ENCODE measurements at places on chromosomes 2 and 18.

DNA sequence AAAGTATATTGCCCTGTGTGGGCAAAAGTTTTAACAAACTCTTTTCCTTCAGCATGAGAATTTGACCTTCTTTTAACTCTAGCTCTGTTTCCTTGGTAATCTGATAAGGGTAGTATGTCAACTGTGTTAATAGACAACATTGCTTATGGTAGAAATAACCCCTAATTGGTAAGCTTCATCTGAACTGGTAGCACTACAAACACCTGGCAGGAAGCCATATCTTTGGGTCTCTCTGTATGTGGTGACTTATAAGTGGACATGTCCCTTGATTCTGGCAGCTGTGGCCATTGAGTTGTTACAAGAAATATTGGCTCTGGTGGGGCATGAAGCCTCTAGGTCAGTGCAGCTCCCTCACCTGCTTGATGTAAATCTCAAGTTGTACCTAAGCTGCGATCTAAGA, 46.9 kb downstream of the MBD5 start:
- DNase-seq, result no peak

GRCh38 chr2:47054036-47054555, 101.0 kb downstream of the STPG4 start:
- DNase-seq, result no peak

DNA sequence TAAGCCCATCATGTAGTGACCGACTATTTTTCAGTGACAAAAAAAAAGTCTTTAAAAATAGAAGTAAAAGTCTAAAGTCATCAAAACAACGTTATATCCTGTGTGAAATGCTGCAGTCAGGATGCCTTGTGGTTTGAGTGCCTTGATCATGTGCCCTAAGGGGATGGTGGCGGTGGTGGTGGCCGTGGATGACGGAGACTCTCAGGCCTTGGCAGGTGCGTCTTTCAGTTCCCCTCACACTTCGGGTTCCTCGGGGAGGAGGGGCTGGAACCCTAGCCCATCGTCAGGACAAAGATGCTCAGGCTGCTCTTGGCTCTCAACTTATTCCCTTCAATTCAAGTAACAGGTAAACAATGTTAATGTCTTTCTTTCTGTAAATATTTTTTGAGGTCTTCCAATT, at the start of gene CD28:
Gene CD28 (plus strand): TSS at position 237 of the 400 bp plus-strand sequence. CDS start 58 bp downstream, at position 295.
- DNase-seq, result peak; percentile 87

DNA sequence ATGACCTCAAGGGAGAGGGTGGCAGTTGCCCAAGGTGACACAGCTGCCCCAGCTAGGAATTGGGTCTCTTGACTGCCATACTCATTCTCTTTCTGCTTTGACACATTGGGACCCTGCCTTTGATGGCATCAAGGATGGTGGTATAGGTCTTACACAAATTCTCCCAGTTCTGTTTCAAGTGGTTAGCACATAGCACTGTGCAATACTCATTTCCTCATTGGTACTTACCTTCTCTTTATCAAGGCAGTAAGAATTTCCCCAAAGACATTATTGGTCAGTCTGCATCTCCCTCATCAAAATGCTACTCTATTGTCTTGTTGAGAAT, 35.9 kb upstream of the CCDC93 start:
- DNase-seq, result no peak

DNA sequence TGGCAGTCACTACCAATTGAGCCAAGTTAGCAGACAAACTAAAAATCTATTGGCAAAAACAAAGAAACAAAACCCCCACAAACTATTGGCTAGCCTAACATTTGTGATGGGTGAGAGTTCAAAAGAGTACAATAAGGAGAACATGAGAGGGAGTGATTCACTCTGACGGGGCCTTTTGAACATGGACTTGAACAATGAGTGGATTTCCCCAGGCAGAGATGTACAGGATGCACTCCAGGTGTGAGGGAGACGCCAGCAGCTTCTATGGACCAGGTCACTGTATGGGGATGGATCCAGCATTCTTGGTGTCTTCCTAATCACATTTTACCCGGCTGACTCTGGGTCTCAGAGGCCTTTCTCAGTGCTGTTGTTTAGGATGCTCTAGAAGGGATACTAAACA, 167.5 kb upstream of the SMAD2 start:
- DNase-seq, result no peak

GRCh38 chr2:223835701-223836532, 1.5 kb downstream of the AP1S3 start:
- peak; percentile 10 for DNase-seq

DNA sequence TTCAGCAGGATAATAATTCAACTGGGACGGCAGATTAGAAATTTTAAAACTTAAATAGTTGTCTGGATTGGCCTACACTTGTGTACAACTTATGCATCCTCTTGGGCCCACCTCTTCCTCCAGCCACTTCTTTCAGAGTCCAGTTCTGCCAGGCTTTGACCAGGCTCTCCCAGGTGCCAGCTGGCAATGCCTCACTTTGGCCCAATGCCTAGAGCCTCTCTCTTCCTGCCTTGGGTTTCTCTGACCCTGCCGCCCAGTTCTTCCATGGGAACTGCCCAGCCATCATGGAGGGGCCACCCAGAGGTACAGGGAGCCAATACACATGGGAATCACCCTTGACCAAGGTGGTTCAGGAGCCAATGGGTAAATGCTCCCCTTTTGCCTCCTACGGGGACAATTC, 135.5 kb downstream of the IRS1 start:
- DNase-seq, result no peak

DNA sequence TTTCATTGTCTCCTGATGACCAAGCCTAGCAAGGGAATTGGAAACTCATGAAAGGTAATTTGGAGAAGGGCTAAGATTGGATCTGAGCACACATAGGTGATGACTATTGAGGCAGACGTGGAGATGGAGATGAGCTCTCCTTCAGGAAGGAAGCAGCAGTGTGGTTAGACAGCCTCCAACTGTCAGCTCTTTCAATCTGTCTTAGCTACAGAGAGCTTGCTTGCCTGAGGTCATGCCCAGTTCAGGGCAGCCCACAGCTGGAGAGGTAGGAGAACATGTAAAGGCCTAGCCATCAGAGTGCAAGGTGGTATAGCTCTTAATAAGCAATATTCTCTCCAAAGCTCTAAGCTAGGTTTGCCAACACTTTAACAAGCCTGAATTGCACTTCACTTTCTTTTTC, 79.2 kb downstream of the THSD7B start:
- no peak for DNase-seq

GRCh38 chr2:187900021-187900420, 345.8 kb upstream of the TFPI start:
- DNase-seq, result no peak

- no peak for DNase-seq
These were observed 31.5 kb downstream of the ZNF519 start for GRCh38 chr18:14100503-14101286.

- no peak for DNase-seq
These were observed 244.8 kb upstream of the COPS8 start for GRCh38 chr2:236840857-236841256.

- no peak for DNase-seq
These were observed 19.5 kb downstream of the BCL2 start for GRCh38 chr18:63299837-63300745.

GRCh38 chr2:2742726-2743125, 411.7 kb upstream of the MYT1L start:
- no peak for DNase-seq

DNA sequence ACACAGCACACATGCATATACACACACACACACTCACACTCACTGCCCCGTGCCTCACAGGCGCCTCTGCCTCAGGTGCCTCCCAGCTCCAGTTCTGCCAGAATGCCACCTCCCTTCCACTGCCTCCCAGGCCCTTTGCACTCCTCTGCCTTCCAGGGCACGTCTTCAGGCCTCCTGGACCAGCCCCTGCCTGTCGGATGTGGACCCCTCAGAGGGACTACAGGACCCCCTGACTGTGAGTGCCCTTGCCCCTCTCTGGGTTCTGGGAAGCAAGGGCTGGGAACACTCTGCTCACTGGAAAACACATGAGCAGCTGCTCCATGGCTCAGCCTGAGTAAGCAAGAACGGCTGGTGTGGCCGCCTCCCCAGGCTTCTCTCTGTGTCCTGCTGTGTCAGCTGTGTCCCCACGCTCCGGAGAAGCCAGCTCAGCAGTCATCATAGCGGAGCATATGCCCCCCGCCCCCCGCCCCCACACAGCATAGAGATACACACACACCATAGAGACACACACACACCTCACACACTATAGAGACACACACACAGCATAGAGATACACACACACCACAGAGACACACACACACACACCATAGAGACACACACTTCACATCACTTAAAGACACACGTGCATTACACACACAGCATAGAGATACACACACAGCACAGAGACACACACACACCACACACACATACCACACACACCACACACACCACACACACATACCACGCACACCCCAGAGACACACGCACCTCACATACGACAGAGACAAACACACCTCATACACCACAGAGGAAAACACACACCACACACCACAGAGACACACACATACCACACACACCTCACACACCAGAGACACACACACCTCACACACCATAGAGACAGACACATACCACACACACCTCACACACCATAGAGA, 271.3 kb downstream of the CYRIA start:
- no peak for DNase-seq

DNA sequence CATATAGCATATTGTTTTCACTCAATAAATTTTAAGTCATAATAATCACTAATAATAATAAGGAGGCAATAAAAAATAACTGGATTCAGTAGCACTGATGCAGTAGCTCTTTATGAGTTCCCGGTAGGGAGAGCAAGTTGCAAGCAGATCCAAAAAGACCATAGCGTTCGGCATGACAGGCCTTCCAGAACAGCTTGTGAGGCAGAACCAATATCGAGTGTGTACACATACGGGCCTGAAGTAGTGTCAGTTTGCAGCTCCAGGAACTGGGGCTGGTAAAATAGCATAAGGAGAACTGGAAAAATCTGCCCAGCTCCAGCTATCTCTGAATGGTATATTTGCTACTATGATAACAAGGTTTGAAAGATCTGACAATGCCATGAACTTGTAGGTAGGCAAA, 1607.8 kb upstream of the PIK3C3 start:
- no peak for DNase-seq

DNA sequence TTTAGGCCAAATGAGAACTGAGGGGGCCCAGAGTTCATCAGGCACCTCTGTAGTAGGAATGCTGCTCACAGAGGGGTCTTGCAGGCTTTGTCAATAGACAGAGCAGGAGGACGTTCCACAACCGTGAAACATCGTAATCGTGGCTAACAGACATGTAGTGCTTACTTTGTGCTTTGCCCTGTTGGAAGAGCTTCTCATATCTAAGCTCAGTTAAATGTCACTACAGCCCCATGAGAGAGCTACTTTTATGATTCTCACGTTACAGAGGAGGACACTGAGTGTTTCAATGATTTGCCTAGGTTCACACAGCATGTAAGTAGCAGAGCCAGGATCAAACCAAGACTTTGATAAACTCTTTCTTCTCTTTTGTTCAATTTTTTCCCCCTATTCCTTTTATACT, 136.6 kb downstream of the MYCN start:
- no peak for DNase-seq

GRCh38 chr2:10266133-10266620, 36.5 kb upstream of the HPCAL1 start:
- DNase-seq, result no peak

DNA sequence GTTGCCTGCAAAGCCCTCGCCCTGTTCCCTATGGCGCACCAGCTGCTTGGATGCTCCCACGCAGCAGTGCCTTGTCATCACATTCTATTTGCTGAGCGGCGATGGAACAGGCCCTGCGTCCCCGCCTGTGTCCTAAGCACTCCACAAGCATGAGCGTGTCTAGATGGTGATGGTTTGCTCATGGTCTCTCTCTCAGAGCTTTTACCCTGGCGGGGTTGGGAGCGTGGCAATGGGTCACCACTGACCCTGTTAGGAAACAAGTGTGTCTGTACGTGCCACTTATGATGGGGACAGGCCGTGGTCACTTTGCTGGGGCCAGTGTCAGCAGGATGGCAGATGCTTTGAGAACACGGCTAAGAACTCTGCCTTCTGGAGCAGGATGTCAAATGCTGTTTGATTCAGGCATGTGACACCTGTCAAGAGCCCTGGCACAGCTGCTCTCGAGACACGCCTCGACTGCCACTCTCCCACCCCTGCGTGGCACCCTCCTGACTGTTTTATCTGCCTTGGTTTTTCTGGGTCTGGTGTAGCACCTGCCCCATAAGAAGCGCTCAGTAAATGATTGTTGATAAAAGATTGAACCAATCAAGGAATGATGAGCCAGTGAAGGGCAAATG, 44.2 kb downstream of the RRM2 start:
- no peak for DNase-seq

DNA sequence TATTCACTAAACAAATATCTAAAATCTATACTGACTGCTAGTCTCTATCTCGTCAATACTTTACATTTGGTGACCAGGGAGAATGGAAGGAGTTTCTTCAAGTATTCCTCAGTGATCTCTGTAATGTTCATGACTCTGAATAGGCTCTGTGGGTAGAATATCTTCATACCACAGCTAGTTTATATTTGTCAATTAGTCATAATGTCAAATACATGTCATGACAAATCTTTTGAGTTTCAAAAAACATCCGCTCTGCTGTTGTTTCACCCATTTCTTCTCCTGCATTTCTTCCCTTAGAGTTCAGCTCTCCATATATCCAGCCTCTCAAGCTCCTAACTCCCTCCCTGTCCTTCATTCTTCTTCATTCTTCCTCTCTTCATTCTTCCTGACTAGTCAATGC, 206.5 kb upstream of the FANCL start:
- DNase-seq, result no peak

DNA sequence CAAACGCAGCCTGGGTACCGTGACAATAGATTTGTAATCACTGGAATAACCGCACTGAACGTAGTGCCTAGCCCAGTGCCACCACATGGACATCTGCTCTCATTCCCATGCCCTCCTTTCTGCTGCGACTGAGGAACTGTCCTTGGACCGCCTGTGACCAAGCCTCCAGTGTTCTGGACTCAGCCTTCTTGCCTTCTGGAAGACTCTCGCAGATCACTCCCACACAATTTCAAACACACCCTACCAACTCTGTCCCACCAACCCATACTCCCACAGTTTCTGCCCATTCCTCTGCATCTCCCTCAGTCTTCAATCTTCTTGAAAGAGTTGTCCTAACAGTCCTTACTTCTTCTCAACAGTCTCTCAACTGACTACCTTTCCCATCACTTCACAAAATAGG, 2.1 kb downstream of the RNF149 start:
- DNase-seq, result no peak

DNA sequence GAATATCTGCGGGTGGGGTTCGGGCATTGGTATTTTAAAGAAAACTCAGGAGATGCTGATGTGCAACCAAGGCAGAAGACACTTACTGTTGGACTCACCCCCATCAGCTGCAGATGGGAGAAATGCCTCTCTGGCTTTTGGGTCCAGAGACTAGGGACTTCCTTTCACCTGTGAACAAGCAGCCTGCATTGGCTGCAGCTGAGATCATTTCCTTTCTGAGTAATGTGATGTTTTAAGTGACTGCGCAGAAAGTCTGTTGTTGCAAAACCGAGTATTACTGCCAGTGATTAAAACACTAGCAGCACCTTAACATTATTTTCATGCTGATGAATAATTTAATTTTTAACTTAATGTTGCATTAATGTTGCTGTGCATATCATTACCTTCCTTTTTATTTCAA, 143.0 kb downstream of the TSN start:
- DNase-seq, result no peak

GRCh38 chr2:42042631-42043355, 5.0 kb upstream of the PKDCC start:
- DNase-seq, result no peak
